ENCODE measurements at places on chromosomes 4 and X.

DNA sequence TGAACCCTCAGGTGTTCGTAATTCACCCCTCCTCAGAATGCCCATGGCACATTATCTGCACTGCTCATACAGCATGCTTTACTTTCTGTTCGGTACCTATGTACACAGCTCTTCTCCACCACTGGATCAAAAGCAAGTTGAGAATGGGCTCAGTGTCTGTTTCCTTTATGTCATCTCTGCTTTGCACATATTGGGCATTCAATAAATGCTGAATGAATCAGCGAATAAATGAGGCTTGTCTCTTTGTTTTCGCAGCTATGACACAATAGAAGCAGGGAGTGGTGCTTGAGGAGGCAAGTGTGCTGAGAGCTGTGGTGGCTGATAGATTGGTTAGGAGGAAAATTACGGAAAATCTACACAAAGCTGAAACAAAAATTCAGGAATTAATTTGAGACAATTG, 109.1 kb upstream of the VMA21 start:
- no peak for DNase-seq

- no peak for DNase-seq
Measured at GRCh38 chr4:16692046-16692445, 206.4 kb downstream of the LDB2 start.

DNA sequence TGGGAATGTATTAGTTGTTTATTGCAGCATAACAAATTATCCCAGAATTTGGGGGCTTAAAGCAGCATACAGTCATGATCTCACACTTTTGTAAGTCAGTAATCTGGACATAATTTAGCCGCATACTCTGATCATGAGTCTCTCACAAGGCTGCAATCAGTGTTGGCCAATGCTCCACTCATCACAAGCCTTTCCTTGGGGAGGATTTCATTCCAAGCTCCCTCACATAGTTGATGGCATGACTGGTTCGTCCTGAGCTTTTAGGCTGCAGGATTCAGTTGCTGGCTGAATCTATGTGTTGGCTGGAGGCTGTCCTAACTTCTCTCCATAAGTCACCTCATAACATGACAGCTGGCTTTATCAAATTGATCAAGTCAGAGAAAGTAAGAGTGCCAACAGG, 1568.6 kb upstream of the PCDH7 start:
- no peak for DNase-seq

DNA sequence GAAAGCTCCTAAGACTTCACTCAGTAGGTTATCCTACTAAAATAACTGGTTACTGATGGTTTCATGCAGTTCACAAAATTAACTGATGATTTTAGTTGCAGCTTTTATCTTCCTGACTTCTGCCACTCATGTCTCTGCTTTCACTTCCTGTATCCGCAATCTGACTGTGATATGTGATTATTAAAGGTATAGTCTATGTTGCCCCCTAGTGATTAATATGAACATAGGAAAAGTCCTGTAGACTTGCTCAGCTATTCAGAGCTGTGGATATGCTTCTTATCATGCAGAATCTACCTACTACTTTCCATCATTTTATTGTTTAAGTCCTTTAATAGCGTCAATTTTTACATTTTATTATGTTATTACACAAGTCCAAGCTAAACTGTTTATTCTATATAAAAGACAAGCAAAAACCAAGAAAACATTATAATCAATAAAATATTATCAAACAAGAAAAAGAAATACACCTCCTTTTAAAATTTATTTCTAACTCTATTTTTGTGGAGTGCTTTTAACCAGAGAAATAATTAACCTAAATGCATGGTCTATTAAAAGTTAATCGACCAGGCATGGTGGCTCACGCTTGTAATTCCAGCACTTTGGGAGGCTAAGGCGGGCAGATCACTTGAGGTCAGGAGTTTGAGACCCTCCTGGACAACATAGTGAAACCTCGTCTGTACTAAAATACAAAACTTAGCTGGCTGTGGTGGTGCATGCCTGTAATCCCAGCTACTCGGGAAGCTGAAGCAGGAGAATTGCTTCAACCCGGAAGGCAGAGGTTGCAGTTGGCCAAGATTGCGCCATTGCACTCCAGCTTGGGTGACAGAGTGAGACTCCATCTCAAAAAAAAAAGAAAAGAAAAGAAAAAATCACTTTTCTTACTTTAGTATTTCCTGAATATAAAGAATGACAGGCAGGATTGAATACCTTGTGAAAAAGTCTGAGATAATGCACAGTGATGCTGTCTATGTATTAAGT, 40.4 kb upstream of the TLR2 start:
- DNase-seq, result peak; percentile 55

- DNase-seq, result no peak
Measured at GRCh38 chr4:70637239-70637913, 8.8 kb downstream of the ENAM start.

- DNase-seq, result no peak
Measured at GRCh38 chrX:155127465-155127864, 56.2 kb downstream of the BRCC3 start.

- DNase-seq, result no peak
Measured at GRCh38 chr4:76898385-76898692, 395 bp upstream of the SOWAHB start.

DNA sequence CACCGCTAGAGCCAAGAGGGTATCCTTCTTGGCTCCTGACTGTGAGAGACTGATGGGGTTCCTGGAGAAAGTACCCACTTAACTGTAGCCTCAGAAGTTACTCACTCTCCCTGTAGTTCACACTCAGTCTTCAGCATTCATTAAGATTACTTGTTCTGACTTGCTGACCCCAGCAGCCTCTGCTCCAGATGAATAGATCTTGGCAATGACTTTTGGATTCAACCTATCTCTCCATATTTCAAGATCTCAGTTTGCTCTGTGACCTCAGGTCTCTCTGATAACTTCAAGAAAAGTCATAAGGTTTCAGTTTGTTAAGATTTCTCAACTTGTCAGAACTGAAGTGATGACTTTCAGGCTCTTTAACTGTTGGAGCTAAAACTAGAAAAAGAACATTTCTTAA, 825.6 kb downstream of the PCDH7 start:
- no peak for DNase-seq

DNA sequence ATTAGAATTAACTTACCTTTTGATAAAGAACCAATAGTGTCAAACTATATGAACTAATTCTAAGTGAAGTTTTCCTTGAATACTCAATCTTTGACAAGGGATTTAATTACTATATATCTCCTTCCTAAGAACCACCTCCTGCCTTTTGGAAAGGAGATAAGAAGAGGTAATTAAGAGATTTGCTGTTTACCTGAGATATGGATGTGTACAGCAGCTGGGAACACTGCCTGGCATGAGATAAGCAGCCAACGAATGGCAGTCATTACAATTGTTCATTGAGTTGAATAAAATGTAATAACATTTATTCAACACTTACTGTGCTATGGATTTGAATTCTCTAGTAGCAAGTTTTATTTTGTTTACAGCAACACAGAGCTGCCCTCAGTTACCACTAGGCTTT, 407.1 kb downstream of the SPOCK3 start:
- DNase-seq, result peak; percentile 70

- DNase-seq, result no peak
Measured at GRCh38 chr4:21827575-21827974, 121.0 kb downstream of the KCNIP4 start.

DNA sequence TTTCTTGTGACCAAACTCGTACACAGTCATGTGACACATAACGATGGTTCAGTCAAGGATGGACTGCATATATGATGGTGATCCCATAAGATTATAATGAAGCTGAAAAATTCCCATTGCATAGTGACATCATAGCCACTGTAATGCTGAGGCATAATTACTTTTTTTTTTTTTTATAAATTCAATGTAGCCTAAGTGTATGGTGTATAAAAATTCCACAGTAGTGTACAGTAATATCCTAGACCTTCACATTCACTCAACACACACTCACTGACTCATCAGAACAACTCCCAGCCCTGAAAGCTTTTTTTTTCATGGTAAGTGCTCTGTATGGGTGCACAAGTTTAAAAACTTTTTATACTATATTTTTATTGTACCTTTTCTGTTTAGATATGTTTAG, 105.0 kb downstream of the AREG start:
- DNase-seq, result no peak

DNA sequence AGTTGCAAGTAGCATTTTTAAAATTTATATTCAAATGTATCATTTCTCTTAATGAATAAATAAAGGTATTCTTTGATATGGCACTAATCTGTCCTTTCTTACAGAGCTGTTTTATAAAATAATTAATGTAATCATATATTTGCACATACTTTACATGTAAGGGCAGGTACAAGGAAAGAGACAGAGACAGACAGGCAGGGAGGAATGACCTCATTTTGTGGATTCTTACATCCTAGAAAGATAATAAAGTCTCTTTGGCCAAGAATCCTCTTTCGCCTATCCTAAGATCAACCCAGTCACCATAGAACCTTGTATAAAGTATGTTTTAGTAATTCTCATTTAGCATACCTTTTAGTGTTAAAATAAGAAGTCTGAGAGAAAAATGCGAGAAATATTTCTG, 98.5 kb upstream of the CTSO start:
- no peak for DNase-seq

DNA sequence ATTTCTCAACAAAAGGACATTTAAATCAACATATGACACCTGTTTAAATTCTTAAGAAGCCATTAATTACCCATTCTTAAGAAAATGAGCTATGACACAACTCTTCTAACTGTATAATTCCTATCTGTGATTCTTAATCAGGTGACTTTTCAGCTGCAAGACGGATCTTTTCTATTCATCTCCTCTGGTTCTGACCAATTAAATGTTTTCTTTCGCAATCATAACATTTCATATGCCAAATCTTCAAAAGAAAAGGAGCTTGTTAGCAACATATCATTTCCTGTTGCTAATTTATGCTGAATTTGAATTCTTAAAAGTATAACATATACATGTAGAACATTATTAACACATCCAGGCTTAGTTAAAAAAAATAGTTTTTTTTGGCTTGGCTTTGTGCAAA, 62.5 kb downstream of the SEL1L3 start:
- DNase-seq, result no peak

DNA sequence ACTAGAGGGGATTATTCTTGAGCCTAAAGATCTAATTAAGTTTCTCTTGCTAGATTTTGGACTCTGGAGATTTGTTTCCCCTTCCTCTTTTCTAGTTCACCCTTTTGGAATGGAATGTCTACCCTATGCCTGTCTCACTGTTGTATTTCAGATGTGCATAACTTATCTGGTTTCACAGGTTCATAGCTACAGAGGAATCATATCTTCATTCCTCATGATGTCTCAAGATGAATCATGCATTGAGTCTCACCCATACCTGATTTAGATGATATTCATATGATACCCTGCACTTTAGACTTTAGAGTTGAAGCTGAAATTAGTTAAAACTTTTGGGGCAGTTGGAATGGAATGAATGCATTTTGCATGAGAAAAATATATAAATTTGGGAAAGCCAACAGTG, 246.7 kb downstream of the HS3ST1 start:
- no peak for DNase-seq

- no peak for DNase-seq
Measured at GRCh38 chrX:103253608-103254007, 1.3 kb downstream of the TCEAL8 start.

DNA sequence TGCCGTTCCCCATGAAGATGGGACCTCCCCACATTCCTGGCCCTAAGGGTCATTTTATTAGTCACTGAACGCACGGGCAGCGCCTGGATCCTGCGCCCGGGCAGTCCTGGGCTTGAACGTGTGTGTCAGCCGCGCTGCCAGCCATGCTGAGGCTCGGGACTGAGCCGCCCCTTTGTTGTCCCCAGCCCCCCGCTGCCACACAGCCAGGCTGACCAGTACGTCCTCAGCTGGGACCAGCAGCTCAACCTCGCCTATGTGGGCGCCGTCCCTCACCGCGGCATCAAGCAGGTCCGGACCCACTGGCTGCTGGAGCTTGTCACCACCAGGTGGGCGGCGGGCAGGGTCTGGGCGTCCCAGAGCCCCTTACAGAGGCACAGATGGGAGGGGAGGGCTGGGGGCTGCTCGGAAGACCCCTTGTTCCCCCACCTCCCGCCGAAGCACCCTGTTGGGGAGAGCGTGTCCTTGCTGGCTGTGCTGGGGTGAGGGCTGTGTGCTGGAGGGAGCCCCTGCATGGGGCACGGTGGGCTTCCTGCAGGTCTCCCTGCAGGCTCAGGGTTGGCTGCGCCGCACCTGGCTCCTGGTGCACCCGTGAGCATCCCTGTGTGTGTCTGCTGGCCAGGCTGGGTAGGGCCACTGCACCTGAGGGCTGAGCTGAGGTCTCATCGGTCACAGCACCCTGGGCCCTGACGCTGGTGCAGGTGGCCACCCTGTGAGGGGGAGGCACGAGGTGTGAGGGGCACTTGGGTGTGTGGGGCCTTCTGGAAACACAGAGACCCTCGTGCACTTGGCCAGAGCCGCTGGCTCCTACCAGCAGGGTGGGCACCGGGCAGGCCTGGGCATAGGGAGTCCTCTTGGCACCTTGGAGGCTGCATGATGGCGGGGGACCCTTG, 1.0 kb downstream of the IDUA start:
- DNase-seq, result no peak

DNA sequence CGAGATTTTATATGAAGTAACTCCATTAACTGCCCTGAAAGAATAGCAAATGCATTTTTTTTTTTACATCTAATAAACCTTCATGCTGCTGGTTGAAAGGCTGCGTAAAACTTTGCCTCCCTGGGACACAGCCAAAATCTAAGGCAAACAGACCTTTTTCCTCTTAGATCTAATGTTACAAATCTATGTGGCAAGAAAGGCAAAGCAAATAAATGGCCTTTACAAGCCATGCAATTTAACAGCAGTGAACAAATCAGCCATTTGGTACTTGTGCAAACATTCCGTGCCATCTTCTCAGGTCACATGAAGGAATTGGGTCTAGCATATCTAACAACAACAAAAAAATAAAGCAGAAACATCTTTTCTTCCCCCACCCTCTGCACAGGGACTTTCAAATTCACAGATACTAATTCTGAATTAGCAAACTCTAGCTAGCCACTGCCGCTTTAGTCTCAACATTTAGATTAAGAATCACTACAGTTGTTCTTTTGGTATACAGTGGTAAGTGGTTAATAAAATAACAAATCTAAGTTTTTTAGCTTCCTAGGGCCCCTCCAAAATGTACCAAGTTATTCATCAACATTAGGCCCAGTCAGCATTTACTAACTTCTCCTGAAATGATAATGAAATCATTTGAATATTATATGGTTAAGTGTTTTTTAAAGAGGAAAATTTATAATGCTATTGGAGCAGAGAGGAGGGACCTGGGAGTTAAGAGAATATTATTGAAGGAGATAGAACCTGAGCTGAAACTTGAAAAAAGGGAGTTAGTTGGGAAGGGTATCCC, 593.8 kb downstream of the SMARCA1 start:
- no peak for DNase-seq

GRCh38 chrX:134186362-134187121, 50.4 kb upstream of the CCDC160 start:
- no peak for DNase-seq

DNA sequence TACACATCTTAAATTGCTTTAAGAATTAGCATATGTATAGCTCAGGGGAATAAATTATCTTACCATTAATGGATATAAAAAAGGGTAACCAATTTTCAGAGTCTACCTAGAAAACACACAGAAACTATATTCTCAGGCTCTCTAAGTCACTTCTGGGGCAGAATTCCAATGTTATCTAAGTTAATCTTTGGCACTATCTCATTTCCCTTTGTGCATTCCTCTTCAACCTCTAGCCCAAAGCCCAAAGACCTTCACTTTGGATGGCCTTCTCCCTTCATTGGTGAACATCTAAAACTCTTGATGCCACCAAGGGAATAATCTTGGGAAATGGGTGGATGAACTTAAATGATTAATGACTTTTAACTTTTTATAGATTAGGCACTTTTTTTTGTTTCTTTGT, 108.3 kb downstream of the APBB2 start:
- no peak for DNase-seq

- DNase-seq, result peak; percentile 97
Measured at GRCh38 chr4:67545199-67546003, at the start of gene CENPC. Gene CENPC, minus strand, starts transcription at chr4:67545503. Its CDS starts 148 bp downstream, at chr4:67545355.

Data from SK-N-DZ (cell line).